ENCODE measurements at places on chromosomes 11 and 22.

DNA sequence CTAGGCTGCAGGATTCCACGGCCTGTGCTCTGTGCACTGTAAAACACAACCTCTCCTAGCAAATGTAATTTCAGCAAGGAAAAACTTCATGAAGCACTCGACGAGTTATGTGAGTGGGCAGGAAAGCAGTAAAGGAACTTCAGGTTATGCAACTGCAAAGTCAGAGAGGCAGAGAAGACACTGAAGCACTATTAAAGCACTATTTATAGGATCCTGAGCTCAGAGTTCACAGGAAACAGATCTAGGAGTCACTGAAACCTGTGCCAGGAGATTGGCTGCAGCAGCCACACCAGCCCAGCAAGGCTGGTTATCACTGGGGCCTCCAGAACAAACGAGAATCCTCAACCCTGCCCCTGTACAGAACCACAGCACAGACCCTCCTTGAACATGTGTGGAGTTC is 2.5 kb downstream of the SMIM35 start:
- peak; percentile 28 for DNase-seq

DNA sequence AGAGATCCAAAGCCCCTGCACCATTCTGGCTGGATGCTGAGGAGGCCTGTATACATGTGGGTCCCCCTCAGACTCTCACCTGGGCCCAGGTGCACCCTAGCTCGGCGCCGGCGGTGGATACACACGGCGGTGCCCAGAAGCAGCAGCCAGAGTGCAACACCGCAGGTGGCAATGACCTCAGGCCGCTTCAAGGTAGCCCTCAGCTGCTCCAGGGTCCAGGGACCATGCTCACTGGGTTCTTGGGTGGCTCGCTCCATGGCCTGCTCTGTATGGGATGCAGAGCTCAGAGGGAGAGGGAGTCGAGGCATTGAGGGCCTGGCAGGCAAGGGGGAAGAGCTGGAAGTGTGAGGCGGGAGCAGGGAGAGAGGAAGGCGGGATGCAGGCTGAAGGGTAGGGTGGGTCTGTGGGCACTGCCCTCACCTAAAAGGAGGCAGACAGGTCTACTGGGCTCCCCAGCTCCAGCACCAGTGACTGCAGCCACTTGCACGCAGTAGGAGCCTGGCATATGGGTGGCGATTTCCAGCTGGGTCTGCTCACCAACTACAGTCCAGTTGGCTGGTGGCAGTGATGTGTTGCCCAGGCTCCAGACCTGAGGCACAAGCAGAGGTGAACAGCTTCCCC is 3.8 kb downstream of the ROBO4 start:
- no peak for DNase-seq

DNA sequence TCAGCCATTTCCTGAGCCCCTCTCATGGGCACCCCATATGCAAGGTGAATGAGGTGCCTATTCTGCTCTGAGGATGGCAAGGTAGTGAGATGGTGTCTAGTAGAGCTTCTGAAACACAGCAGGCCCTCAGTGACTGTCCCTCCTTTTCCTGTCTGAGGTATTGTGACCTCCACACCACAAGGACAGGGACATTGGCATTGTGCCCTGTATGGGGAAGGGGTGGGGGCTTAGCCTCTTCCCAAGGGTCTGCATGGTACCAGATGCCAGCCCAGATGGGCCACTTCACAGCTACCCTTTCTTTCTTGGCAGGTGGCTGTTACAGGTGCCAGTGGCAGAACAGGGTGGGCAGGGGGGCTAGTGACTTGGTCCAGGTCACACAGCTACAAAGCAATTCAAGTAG is 78.8 kb downstream of the CABIN1 start:
- DNase-seq: no peak

GRCh38 chr22:50548040-50548920 is 2.6 kb downstream of the KLHDC7B start:
- DNase-seq: no peak

GRCh38 chr11:61089806-61090491 is 12.3 kb upstream of the CD5 start:
- no peak for DNase-seq

GRCh38 chr11:134120921-134121526 is 52.2 kb downstream of the JAM3 start:
- no peak for DNase-seq

GRCh38 chr11:119346605-119347004 is at the start of gene MFRP:
TSS of gene MFRP (minus strand) at chr11:119346705. CDS start at chr11:119346513, 192 bp downstream.
- no peak for DNase-seq

DNA sequence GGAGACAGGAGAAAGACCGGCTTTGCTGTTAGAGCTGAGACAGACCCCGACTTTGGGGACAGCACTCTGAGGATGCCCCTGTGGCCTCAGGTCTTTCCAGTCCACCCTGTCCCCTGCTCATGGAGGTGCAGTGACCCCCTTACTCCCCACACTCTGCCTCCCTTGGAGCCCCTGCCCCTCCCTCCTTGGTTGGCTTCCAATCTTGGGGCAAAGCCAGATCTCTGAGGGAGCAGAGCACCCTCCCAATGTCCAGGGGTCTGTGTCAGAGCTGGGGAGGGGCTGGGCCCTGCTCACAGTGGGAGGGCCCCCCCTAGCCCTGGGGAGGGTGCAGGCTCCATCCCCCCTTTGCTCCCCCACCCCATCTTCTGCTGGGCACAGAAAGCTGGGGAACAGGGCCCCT is 50.0 kb downstream of the IGLL1 start:
- DNase-seq: no peak

GRCh38 chr22:37278261-37278660 is 4.0 kb upstream of the CYTH4 start:
- no peak for DNase-seq

GRCh38 chr11:132052904-132053303 is 682.5 kb downstream of the NTM start:
- no peak for DNase-seq

DNA sequence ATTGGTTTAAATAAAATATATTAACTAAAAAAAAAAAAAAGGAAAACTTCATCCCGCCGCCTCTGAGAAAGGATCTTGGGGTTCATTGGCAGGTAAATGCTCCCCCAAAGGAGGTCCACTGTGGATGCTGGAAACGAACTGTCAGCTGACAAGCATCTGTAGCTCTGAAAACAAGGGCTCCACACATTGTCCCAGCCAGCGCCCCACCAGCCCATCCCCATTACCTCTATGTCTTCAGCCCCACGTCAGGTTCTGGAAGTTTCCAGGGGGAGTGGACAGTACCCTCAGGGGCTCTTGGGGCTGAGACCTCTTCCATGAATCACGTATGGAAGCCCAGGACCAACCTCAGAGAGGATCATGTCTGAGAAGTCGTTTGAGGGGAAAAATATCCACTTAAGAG is 66.4 kb upstream of the WNT7B start:
- no peak for DNase-seq

- DNase-seq: no peak
Measured at GRCh38 chr11:91846649-91847048, 378.0 kb upstream of the FAT3 start.

- peak; percentile 74 for DNase-seq
Measured at GRCh38 chr22:38397189-38398085, 57.6 kb downstream of the KCNJ4 start.

GRCh38 chr11:120197977-120198376 is 12.9 kb upstream of the OAF start:
- DNase-seq: no peak

DNA sequence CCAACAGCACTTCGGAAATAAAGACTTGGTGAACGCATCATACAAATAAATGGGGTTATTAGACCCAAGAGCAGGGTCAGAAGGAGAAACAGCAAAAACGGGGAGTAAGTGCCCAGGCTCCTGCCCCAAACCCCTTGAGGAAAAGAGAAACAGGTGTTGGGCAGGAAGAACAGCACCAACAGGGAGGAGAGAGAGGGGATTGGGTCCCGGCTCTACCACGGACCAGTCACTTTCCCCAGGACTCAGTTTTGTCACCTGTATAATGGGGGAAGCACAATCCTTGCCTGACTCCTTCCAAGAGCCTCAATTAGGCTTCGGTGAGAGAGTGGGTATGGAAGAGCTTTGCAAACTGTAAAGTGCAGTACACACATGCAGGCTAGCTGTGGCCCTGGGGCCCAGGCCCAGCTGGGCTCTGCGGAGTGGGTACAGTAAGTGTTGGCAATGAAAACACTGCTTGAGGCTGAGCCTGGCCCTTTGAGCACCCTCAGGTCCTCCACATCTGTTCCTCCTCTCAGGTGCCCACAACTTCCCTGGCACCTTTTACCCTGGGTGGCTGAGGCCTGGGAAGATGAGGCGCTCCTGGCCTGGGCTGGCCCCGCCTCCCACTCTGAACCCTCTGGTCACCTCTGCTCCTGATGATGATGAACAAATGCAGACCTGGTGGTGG is 8.9 kb downstream of the SLC29A2 start:
- no peak for DNase-seq

- DNase-seq: peak; percentile 91
Measured at GRCh38 chr11:102603091-102603490, 22.0 kb downstream of the MMP20 start.

DNA sequence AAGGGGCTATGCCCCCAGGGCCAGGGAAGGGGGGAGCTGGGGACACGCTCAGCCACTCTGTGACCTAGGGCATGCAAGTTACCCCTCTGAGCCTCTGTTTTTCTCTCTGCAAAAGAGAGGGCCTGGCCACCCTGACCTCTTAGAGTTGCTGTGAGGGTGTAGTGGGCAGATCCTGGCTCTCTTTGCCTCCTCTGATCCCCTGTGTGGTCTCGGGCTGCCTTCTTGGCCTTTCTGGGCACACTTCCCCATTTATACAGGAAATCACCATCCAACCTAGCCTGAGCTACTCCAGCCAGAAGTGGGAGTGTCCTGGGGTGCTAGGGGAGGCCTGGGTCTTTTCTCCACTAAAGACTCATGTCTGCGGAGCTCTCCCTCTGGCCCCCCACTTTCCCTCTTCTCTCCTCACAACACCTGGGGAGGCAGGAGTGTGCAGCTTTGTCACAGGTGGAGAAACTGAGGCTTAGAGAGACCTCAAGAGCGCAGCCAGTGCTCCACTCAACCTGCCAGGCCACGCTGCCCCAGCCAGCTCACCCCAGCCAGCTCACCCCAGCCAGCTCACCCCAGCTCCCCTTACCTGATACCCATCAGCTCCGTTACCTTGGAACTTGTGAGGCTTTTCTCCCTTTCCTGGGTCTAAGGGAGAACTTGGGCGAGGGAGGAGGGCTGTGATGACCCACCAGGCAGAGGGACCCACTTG is 1.4 kb downstream of the AIFM3 start:
- DNase-seq: no peak

- no peak for DNase-seq
Measured at GRCh38 chr11:113628912-113629311, 77.2 kb downstream of the TMPRSS5 start.

- DNase-seq: no peak
Measured at GRCh38 chr11:12525466-12526055, 148.2 kb downstream of the PARVA start.

GRCh38 chr11:40125054-40125453 is 1334.4 kb downstream of the LRRC4C start:
- DNase-seq: peak; percentile 15

- DNase-seq: no peak
Measured at GRCh38 chr22:21659864-21660525, 5.8 kb upstream of the PPIL2 start.
